GM23248 (cell line): ENCODE measurements at places on chromosomes 4 and X.

GRCh38 chr4:1010395-1011021 is 918 bp upstream of the FGFRL1 start:
- DNase-seq: peak; percentile 97

DNA sequence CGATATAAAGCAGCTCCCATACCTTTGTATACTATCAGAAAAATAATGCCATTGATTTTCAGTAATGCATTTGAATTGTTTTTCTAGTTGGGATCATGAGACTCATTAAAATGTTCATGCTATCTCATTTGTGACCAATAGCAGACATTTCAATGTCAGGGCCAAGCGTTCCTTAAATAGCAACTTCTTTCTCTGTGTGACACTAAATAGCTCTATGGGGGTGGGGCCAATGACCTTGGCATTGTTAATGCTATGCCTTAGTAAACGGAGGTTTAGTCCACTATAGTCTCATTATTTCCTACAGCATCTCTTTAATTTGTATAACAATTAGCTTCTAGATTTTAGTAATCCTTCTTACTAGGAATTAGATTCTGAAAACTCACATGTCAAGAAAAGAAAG is 48.6 kb upstream of the ARHGAP24 start:
- DNase-seq: no peak

DNA sequence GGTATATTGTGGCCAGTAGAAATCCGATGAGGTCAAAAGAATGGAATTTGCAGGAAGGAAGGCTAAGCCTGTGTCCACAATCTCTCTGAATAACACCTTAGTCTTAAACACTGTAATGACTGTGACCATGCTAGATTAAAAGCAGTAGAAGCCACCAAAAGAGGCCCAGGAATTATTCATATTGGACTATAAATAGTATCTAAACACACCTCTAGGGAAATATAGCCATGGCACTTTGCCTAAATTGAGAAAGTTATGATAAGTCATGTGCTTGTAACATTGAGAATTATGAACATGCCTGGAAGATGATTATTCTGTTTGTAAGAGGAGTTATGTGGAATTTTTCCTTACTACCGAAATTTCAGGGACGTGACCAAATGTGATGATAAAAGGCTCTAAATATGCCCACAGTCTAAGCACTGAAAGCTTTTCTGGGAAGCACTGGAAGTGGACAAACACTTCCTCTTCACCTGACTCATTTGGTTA is 298.5 kb downstream of the KCTD8 start:
- DNase-seq: no peak

DNA sequence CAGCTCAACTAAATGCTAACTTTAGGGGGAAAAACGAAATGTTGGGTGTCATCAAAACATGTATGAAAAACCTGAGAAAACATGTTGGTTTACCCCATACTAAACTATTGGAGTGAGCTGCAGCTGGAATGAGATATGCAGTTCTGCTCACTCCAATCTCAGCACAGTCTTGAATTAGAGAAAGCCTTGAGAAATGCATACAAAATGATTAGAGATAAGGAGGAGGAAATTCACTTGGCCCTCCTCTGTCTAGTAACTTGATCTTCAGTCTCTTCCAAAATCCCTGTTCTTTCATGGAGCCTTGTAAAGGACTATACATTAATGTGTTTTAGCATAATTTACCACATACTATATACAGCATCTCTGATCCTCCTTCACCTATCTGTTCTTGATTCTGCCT is 3.2 kb upstream of the LRCH2 start:
- no peak for DNase-seq

GRCh38 chrX:113157496-113157895 is 316.9 kb upstream of the AMOT start:
- no peak for DNase-seq

- DNase-seq: no peak
Measured at GRCh38 chr4:123867910-123868587, 471.5 kb downstream of the SPRY1 start.

DNA sequence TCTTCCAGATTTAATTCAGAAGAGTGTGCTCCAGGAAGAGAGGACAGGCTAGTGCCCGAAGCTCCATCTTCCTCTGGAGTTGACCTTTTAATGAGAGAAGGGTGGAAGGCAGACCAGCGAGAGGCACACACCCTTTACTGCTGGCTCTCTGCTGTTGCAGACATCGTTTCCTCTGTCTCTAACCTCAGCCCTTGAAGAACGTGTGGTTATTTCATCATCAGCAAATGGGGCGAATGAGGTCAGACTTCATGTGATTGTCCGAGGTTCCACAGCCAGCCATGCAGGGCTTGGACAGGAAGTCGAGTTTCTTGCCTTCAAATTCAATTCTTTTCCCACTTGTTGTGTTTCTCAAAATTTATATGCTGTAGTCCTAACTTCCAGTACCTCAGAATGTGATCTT is 155.2 kb upstream of the MSX1 start:
- DNase-seq: peak; percentile 56

DNA sequence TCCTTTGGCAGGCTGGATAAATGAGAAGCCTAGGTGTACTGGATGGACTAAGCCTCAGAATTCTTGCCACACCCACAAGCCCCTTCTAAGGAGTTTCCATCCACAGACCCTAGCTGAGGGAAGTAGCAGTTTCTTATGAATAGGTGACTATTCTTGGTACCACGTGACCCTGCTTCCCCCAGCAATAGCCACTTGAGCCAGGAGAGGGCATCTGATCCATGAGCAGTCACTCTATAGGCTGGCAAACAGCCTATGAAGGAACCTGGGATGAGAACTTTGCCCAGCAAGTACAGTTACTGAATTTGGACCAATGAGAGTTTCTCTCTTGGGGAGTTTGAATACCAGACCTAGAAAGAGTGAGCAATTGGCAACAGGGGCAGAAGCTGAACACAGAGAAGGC is 84.0 kb downstream of the RTL9 start:
- peak; percentile 56 for DNase-seq

- no peak for DNase-seq
Measured at GRCh38 chrX:149909324-149910177, 19.8 kb upstream of the HSFX4 start.

DNA sequence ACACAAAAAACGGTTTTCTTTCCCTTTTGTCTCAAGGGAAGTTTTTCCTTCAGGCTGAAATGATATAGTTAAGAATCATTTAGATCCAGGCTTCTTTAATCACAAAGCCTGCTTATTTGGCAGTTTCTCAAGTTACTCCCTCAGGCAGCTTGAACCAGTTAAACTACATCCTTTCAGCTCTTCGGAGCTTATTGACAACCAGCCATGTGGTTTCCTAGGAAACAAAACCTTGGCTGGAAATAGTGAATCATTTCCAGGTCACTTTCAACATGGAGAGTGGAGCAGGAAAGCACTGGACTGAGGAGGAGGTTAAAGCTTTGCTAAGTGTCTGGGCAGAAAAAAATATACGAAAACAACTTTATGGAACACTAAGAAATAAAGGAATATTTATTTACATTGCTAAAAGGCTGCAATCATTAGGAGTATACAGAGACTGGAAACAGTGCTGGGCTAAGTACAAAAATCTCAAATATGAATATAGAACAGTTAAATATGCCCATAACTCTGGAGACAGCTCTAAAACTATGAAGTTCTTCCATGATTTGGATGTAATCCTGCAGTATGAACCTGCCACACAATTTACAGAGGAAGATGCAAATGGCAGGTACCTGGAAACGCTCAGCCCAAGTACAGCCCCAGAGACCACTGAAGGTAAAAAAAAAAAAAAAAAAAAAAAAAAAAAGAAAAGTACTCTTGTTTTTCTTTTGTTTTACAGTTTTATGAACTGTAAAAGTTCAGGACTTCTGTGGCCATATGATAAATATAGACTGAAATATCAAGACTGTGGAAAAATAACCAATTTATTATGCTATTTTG is 23.2 kb upstream of the AASDH start:
- peak; percentile 96 for DNase-seq

DNA sequence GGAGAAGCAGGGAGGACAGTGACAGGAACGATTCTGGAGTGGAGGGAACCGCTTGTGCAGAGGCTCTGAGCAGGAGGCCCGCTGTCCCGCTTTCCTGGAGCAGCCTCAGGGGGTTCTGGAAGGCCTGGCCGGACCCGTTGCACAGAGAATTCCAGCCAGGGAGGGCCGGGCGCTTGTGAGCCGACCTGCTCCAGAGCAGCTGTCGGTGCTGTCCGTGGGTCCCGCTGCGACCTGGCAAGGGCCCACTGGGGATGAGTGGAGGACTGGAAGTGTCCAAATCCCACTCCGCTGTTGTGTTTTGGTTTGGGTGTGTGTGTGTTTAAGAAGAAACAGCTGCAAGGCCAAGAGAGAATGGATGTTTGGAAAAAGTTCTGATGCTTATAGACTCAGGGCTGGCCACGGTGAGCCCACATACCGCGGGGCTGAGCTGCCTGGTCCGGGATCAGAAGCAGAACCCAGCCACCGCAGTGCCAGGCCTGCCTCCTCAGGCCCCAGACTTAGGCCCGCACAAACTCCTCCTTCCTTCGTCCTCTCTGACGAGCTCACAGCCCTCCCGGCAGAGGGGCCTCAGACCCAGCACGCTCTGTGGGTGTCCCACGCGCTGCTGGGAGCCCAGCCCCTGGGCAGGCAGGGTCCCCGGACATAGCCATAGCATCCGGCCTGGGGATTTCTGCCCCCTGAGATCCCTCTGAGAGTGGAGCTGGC is 73.9 kb downstream of the HTRA3 start:
- DNase-seq: no peak

- no peak for DNase-seq
Measured at GRCh38 chr4:138659812-138660316, 355.7 kb upstream of the NOCT start.

DNA sequence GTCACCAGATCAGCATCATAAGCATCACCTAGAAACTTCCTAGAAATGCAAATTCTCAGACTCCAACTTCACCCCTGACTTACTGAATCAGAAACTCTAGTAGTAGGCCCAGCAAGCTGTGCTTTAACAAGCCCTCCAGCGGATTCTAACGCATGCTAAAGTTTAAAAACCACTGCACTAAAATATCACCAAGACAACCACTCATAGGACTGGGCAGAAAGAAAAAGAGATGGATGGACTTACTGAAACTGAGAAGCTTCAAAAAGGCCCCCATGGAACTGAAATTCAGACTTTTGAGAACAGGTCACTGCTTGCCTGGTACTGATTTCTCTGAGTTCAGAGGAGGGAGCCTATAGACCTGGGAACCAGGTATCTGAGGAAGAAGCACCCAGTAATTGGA is 40.1 kb downstream of the FAM241A start:
- DNase-seq: no peak

GRCh38 chr4:119781044-119781443 is 152.4 kb upstream of the PDE5A start:
- no peak for DNase-seq

DNA sequence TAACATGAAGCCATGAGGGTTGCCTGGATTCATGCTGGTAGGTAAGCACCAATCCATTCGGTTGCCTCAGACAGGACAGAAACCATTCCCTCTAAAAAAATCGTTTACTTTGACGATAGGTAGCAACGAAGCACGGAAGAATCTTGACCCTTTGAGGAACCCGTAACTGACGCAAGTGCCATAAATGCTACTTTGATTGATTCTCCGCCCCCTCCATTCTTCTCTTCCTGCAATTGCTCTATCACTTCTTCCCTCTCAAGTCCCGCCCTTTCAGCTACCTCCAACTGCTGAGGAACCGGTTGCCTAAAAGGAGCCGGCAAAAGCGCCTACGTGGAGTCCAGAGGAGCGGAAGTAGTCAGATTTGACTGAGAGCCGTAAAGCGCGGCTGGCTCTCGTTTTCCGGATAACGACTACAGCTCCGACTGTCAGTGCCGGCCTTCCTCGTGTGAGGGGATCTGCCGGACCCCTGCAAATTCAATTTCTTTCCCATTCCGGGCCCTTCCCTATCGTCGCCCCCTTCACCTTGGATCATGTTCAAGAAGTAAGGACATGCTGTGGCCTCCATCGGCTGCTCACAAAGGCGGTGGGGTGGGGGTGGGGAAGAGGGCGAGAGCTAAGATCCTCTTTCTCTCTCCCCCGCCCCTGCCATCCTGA is at the start of gene MCTS1:
Gene MCTS1 (plus strand): TSS at position 395 of the 654 bp plus-strand sequence. CDS start 136 bp downstream, at position 531.
- DNase-seq: peak; percentile 95

- DNase-seq: no peak
Measured at GRCh38 chr4:186019269-186019668, 49.7 kb upstream of the TLR3 start.

GRCh38 chr4:173943547-173943946 is 339.9 kb downstream of the FBXO8 start:
- no peak for DNase-seq

- DNase-seq: peak; percentile 79
Measured at GRCh38 chr4:128606173-128606572, 203.3 kb upstream of the JADE1 start.

GRCh38 chr4:121951521-121952110 is at the start of gene TRPC3:
TRPC3 (minus strand) TSS chr4:121952060; CDS start chr4:121951680, 380 bp downstream.
- DNase-seq: peak; percentile 58

DNA sequence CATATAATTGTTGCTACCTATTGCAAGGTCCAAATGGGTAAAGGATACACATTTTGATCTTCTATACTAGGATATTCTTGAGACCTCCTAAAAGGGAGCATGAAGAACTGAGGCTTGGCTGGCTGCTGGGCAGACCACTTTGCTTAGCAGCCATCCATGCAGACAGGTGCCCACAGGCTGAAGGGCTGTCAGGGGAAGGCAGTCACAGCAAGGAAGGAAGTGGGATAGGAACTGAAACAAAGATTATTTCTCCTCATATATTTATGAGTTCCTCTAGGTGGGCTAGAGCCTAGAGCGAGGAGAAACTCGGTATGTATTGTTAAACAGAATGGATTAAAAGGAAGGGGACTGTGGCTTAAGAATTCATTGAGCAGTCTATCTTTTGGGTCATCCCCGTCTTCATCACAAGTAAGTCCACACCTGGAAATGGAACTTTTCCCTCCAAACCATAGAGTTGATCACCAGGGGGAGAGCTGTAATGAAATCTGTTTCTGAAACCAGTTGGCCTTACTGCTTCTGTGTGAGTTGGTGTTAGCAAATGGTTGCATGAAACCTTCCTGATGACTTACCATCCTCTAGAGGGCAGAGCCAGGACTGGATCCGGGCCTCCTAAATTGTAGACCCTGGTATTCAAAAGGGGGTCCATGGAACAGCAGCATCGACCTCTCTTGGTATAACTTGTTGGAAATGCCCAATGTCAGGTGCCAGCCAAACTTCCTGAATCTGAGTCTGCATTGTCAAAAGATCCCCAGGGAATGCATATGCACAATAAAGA is 42.3 kb downstream of the AFF2 start:
- DNase-seq: no peak

GRCh38 chr4:113009461-113009860 is 40.0 kb upstream of the ANK2 start:
- no peak for DNase-seq

- peak; percentile 40 for DNase-seq
Measured at GRCh38 chr4:52019936-52020657, at the start of gene LRRC66. LRRC66 (minus strand) TSS chr4:52020363; CDS start chr4:52017613, 2,750 bp downstream.

DNA sequence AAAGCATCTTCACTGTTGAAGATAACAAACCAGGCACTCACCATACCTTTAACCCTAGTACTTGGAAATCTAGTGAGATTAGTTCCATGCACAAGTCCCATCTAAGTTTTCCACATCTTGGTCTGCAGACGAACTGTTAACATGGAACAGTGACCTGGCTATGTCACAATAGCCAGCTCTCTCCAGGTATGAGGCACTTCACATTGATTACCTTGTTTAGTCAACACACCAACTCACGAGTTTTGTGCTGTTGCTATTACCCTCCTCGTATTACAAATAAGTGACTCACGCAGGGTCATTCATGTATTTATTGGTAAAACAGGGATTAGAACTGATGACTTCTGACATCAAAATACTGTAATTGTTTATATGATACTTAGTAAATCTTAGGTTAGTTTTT is 36.4 kb upstream of the FRAS1 start:
- DNase-seq: no peak

GRCh38 chr4:61397174-61397573 is 197.0 kb downstream of the ADGRL3 start:
- no peak for DNase-seq

GRCh38 chr4:72631296-72631695 is 62.3 kb upstream of the ADAMTS3 start:
- DNase-seq: peak; percentile 84

- DNase-seq: no peak
Measured at GRCh38 chr4:75321484-75321883, 192.7 kb downstream of the RCHY1 start.
